Activated CD4-positive, alpha-beta T cell treated with anti-CD3 and anti-CD28 coated beads, Interleukin-2, Interleukin-4, amounts not matched to agents 100 ng/mL and 50 ng/mL, durations not matched to agents 16 hours and 8 hours (primary cell): ENCODE measurements at places on chromosomes 5 and 9.

DNA sequence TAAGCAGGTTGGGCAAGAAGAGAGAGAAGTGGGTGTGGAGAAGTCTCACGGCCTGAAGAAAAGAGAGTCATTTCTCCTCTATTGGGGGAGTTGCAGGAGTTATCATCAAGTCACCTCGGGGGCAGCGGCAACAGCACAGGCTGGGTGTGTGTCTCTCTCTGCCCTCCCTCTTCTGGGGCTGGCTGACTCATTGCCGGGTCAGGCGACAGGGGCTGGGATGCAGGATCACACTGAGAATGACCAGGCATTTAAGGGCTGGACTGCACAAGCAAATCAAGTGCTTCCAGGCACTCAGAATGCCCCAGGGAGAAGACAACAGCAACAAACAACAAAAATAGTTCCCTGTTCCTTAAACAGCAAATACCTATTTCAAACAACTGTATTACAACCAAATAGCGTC lies 6.3 kb upstream of the EQTN start:
- no peak for DNase-seq

DNA sequence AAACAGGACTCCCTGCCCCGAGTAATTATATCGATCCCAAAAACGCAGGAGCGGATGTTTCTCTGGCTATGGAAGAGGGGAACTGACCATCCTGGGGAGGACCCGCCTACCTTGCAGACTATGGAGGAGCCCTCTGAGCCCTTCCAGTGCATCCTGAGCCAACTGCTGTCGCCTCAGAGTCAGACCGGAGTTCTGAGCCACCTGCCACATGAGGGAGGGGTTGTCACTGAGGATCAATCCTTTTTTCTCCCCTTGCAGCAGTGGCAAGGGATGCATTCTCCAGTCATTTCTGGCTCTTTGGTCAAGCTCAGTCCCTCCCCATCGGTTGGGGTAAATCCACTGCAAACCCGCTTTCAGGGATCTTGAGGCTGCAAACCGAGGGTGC lies 709 bp downstream of the FANCG start:
- DNase-seq: no peak

- DNase-seq: no peak
Measured at GRCh38 chr9:35791297-35791921, at the start of gene NPR2. NPR2 (plus strand) TSS chr9:35791591; CDS start chr9:35792409, 818 bp downstream.

GRCh38 chr5:174145821-174146220 lies 100.3 kb downstream of the NSG2 start:
- DNase-seq: peak; percentile 52

- DNase-seq: no peak
Measured at GRCh38 chr9:80062567-80062966, 490.8 kb downstream of the TLE4 start.

DNA sequence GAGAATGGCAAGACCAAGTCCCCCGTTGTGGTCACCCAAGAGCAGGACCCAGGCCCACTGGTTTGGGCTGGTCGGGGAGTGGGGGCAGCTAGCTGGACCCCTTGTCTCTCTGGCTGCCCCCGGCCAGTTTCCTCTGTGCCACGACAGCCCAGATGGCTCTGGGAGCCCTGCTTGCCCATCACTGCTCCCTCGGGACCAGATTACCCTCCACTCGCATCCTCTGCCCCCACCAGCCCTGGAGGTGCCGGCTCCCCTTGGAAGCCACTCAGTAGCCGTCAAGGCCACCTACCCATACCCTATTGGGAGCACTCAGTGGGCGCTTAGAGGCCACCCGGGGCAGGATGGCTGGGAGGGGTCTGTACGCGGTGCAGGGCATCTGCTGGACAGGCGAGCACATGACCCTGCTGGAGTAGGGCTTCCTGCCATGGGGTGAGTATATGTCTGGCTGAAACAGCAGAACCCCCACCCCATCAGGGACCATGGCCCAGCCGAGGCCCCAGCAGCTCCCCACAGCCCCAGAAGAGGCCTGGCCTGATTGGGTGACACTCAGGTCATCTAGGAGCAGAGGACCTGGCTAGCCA lies 70.0 kb downstream of the ZNF354C start:
- no peak for DNase-seq

GRCh38 chr9:117725426-117725887 lies 21.3 kb downstream of the TLR4 start:
- no peak for DNase-seq

DNA sequence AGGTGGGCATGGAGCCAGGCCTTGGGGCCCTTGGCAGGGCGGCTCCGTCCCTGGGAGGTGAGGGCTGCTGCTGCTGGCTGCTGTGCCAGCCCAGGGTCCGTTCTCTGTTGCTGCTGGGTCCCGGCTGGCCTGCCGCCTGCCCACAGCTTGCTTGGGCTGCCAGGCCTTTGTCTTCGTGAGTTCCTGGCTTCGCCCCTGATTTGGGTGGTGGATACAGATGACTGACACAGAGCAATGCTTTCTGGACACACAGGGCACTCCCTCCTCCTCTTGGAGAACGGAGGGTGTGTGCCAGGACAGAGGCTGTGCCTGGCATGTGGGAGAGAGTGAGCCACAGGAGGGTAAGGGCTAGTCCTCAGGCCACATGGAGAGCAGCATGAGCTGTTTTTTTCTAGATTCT lies 166.1 kb downstream of the MACROH2A1 start:
- DNase-seq: no peak

DNA sequence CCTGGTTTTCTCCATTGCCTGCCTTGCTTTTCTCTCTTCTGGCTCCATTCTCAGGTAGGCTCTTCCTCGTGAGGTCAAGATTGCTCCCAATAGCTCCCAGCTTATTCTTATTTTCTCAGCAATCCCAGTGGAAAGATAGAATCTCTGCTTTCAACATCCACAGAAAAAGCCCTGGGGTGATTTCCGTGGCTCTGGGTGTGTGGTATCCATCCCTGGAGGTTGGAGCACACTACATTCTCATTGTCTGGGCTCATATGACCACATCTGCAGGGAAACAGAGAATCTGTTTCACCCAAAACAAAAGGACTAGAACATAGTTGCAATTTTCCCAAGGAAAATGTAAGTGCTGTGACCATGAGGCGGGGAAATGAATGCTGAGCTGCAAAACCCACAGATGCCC lies 236.0 kb downstream of the TENT4A start:
- no peak for DNase-seq

DNA sequence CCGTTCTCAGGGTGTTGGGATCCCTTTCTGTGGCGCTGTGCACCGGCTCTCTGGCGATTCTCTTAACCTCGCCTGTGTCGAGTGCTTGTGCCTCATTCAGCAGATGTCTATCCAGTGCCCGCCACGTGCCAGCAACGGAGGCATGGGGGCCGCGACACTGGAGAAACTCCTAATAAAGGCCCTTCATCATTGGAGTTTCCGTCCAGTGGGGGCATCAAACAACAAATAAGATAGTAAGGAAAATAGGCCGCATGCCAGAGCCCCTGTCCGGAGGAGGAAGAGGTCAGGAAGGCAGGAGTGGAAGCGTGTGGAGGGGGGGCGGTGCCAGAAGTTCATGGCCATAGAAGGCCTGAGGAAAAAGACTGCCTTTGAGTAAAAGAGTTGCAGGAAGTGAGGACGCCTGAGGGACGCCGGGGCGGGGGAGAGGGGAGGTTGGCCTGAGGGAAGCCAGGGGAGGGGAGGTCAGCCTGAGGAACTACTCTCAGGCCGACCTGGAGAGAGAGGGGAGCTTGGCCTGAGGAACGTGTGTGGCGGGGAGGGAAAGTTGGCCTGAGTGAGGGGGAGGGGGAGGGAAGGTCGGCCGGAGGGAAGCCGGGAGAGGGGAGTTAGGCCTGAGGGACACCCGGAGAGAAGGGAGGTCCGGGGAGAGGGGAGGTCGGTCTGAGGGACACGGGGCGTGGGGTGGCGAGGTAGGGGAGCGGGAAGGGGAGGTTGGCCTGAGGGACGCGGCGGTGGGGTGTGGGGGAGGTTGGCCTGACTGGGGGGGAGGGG lies 82.2 kb downstream of the CACNA1B start:
- DNase-seq: no peak

- DNase-seq: no peak
Measured at GRCh38 chr5:39195198-39195826, 24.1 kb downstream of the FYB1 start.

GRCh38 chr5:149174847-149175234 lies 33.5 kb downstream of the ABLIM3 start:
- no peak for DNase-seq

- no peak for DNase-seq
Measured at GRCh38 chr9:106284296-106284695, 578.7 kb upstream of the ZNF462 start.

GRCh38 chr9:33799928-33800704 lies 4.8 kb downstream of the PRSS3 start:
- DNase-seq: no peak

GRCh38 chr9:36728651-36729520 lies 156.2 kb downstream of the MELK start:
- peak; percentile 65 for DNase-seq

DNA sequence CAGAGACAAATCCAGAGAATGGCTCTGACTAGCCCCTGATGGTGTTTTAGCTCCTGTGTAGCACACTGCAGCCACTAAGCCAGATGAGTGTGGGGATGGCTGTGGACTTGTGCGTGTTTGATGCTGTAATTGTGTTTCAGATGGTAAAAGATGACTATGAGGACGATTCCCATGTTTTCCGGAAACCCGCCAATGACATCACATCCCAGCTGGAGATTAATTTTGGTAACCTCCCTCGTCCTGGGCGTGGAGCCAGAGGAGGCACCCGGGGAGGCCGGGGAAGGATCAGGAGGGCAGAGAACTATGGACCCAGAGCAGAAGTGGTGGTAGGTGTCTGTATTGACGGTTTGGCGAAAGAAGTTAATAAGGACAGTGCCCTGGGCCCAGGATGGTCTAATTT lies 38.0 kb downstream of the HABP4 start:
- DNase-seq: no peak

DNA sequence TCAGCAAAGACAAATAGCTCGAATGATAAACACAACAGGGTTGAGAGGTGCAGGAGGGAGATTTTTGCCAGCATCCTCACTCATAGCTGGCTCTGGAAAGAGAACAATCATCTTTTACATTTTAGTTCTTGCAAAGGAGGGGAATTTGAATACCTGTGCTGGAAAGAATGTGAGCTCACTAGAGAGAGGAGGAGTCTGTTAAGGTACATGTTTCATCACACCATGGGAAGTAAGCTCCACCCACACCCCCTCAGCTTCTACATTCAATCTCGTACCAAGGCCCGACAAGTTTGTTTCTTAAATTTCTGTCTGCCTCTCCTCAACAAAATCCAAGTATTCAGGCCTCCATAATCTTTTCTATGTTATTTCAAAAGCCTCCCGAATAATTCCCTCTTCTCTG lies 254.6 kb downstream of the BRINP1 start:
- no peak for DNase-seq

DNA sequence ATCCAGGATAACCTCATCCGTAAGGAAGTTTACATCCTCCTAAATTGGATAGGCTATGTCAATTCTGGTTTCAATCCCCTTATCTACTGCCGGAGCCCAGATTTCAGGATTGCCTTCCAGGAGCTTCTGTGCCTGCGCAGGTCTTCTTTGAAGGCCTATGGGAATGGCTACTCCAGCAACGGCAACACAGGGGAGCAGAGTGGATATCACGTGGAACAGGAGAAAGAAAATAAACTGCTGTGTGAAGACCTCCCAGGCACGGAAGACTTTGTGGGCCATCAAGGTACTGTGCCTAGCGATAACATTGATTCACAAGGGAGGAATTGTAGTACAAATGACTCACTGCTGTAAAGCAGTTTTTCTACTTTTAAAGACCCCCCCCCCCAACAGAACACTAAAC lies 1.3 kb downstream of the ADRB2 start:
- DNase-seq: no peak

GRCh38 chr9:73683862-73684591 lies 532.4 kb downstream of the ANXA1 start:
- no peak for DNase-seq

GRCh38 chr9:98637381-98637780 lies 71.4 kb downstream of the GABBR2 start:
- no peak for DNase-seq

- DNase-seq: no peak
Measured at GRCh38 chr5:155575861-155576260, 562.3 kb downstream of the KIF4B start.

GRCh38 chr5:52863715-52864290 lies 76.1 kb downstream of the ITGA1 start:
- DNase-seq: no peak

- peak; percentile 62 for DNase-seq
Measured at GRCh38 chr5:158382473-158382872, 523.5 kb upstream of the CLINT1 start.

GRCh38 chr9:12425878-12426864 lies 267.0 kb upstream of the TYRP1 start:
- DNase-seq: no peak

DNA sequence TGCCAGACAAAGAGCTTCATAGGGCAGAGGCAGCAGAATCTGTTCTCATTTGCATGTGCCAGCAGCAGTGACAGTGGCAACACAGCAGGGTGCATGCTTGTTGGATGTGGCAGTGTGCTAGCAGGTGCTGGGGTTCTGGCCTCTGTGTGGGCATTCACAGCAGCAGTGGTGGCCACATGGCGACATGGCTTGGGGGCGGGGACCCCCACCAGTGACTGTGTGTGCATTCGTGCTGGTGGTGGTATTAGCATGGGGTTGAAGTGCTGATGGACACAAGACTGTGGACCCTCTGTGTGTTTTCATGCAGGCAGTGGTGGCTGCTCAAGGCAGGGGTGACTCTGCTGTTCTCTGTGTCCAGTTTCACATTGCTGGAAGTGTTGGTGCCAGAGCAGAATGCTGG lies 183.2 kb upstream of the PDE4D start:
- no peak for DNase-seq

GRCh38 chr5:86689103-86689729 lies 71.5 kb downstream of the COX7C start:
- DNase-seq: no peak

DNA sequence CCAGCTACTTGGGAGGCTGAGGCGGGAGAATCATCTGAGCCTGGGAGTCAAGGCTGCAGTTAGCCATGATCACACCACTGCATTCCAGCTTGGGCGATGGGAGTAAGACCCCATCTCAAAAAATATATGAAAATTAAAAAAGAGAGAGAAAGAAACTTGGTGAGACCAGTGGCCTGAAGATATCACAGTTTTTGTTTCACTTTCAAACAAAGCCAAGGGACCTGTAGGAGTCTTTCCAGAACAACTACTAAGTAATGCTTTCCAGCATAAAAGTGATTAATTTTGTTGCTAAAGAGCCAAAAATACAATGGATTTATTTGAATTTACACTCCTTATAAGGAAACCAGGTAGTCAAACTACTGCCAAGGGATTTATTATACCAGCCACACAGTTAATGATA lies 23.5 kb downstream of the GKAP1 start:
- no peak for DNase-seq

DNA sequence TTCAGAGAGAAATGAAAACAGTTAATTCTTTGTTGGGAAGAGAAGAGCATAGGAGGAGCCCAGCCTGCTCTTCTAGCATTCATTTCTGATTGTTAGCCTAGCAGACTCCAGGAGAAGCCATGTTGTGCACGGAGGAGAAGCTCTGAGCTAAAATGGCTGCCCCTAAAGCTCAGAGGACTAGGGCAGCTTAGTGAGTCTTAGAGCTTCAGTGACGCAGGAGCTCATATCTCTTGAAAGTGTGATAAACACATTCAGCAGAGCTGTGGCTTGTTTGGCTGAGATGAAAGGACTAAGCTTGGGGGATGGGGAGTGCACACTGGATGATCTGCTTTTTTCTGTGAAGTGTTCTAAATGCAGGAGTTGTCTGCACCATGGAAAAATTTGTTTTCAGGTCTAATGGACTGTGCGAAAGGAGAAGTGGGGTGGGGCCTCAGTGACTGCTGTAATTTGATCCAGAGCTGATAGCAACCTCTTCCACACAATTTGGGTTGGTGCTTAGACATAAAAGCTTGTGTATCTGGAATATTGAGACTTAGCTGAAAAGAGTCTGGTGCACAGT lies 58.5 kb downstream of the ZNF462 start:
- DNase-seq: no peak

GRCh38 chr9:137578518-137579258 lies at the start of gene DPH7:
DPH7 (minus strand) TSS chr9:137578925; CDS start chr9:137578777, 148 bp downstream.
- DNase-seq: peak; percentile 96
